Activated CD8-positive, alpha-beta memory T cell treated with anti-CD3 and anti-CD28 coated beads, Interleukin-2, amount 10 ng/mL, durations not matched to agents 7 days and 5 days (primary cell): ENCODE measurements at places on chromosomes 13 and 19. TPM values are rescaled to one million over a fixed set of nuclear protein-coding genes. Genes with fewer than 3 reads are reported as not detected.
A peak's percentile ranks its signal among the peaks of the same experiment; 100 is the strongest.

DNA sequence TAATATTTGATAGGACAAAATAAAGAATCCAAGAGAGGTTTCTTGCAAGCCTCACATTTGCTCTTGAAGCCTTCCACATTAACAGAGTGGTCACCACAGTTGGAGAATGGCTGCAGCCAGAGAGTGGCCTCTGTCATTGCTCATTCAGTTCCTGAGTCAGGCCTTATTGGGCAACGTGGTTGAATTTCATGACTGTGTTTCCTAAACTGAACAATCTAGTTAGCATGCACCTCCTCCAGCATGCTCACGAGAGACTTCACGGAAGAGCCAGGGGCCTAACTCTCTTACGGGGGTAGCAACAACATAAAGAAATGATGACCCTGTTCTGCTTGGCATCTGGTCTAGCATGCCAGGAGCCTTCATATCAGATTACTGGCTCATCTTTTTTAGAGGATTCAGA lies 9.6 kb upstream of the UBL3 start:
- peaks cover 11% of the 10 kb centered on the region for H3K4me1 ChIP-seq
- H3K36me3 ChIP-seq: peaks cover 1% of the 10 kb centered on the region
- H3K4me3 ChIP-seq: no peak overlapping the region
- DNase-seq: no peak

GRCh38 chr19:9671655-9672054 lies 3.2 kb downstream of the ZNF562 start:
- H3K4me3 ChIP-seq: no peak overlapping the region
- H3K36me3 ChIP-seq: peaks cover 85% of the 10 kb centered on the region
- peaks cover 29% of the 10 kb centered on the region for H3K4me1 ChIP-seq
- DNase-seq: no peak
- no peak overlapping the region for H3K27ac ChIP-seq

- peak; percentile 3 for DNase-seq
- H3K4me3 ChIP-seq: no peak overlapping the region
- no peaks in the 10 kb centered on the region for H3K4me1 ChIP-seq
- H3K36me3 ChIP-seq: no peaks in the 10 kb centered on the region
Measured at GRCh38 chr13:111872475-111873150, 194.3 kb upstream of the SOX1 start.

The KLK12 gene
- not detected for total RNA-seq

DNA sequence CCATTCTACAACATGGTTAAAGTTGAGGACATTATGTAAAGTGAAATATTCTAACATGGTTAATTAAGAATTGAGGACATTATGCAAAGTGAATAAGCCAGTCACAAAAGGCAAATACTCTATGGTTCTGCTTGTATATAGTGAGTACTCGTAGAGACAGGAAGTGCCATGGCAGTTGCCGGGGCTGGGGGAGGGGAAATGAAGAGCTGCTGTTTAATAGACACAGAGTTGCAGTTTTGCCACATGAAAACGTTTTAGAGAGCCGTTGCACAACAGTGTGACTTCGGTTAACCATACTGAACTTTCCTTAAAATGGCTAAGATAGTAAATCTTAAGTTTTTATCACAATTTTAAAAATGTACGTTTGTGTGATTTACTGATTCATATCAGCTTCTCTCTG lies 176.9 kb downstream of the SHISA2 start:
- DNase-seq: peak; percentile 69
- peaks cover 2% of the 10 kb centered on the region for H3K27me3 ChIP-seq
- no peak overlapping the region for H3K4me3 ChIP-seq

The COX7A1 gene
- not detected for total RNA-seq

The TUBA3C gene
- total RNA-seq: not detected

The FAM216B gene
- not detected for total RNA-seq

The UBE2L5 gene
- total RNA-seq: not detected

DNA sequence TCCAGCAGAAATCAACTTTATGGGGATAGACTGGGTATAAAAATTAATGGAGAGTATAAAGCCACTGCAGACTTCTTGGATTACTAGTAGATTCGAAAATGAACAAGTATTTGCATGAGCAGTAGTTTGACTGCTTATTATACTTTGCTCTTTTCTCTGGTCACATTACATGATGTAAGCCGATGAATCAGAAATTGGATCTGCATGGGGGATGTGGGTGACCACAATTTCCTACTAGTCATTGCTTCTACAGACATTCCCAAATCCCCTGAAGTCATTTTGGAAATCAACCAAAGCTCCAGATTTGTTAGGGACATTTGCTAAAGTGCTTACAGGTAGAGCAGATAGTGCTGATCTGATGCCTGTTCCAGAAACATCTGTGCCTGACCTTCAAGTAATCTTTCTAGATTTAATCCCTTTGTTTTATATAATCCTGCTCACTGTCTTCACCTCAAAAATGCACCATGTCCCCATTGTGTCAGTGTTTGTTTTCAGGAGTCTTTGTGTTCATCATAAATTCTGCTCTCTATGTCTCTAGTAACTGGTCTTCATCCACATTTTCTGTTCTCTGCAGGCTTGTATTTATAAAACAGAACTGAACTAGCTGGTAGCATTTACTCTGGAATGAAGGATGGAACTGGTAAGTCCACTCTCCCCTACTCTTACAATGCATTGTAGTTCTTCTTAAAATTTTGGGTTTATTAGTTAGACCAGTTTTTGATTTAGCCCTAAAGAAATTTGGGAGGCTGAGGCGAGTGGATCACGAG lies 201.5 kb upstream of the CSNK1A1L start:
- H3K4me3 ChIP-seq: no peak overlapping the region
- H3K4me1 ChIP-seq: no peaks in the 10 kb centered on the region
- no peaks in the 10 kb centered on the region for H3K36me3 ChIP-seq

The LILRB3 gene
- total RNA-seq: not detected

DNA sequence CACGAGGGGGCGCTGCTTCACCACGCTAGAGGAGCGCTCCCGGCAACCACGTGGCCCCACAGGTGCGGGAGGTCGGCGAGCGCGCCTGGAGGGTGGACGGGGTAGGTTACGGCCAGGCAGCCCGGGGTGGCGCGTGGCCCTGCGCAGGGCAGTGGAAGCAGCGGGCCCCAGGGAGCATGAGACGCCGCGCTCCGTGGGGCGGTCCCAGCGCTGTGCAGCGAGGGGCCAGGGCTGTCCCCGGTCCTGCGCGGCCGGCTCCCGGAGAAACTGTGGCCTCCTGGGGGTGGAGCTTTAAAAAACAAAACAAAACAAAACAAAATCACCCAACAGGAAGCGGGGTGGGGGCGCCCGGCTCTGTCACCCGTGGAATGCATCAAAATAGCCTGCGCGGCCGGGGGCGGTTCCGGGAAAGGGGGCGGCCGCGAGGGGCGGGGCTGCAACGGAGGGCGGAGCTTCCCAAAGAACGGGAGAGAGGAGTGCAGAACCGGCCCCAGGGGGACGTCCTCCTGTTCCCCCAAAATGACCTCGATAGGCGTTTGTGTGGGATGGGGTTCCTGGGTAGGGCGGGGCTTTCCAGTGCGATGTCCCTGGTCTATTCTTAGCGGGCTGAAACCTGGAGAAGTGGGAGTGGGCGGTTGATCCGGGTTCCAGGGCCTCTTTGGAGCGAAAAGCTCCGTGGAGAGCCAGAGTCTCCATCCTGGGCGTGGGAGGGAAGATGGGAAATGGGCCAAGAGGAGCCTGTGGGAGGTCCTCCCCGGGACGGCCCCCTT lies 27.3 kb downstream of the NUMBL start:
- peaks cover 22% of the 10 kb centered on the region for H3K4me1 ChIP-seq
- no peaks in the 10 kb centered on the region for H3K27me3 ChIP-seq
- DNase-seq: peak; percentile 92
- peaks cover under 1% of the 10 kb centered on the region for H3K36me3 ChIP-seq

The LACC1 gene
- 3.2 TPM for total RNA-seq

GRCh38 chr19:41478171-41478570 lies 35.2 kb downstream of the ERICH4 start:
- H3K4me1 ChIP-seq: no peaks in the 10 kb centered on the region
- H3K27ac ChIP-seq: no peak overlapping the region
- peaks cover 56% of the 10 kb centered on the region for H3K27me3 ChIP-seq
- no peak overlapping the region for H3K4me3 ChIP-seq
- DNase-seq: no peak
- no peaks in the 10 kb centered on the region for H3K36me3 ChIP-seq

GRCh38 chr19:45180936-45181335 lies 2.4 kb downstream of the BLOC1S3 start:
- no peak for DNase-seq
- peak overlapping the region; percentile 37 for H3K4me3 ChIP-seq
- peaks cover 8% of the 10 kb centered on the region for H3K36me3 ChIP-seq
- peak overlapping the region; percentile 13 for H3K27ac ChIP-seq
- peaks cover 27% of the 10 kb centered on the region for H3K4me1 ChIP-seq

GRCh38 chr13:51276636-51277035 lies 54.4 kb downstream of the FAM124A start:
- peaks cover 5% of the 10 kb centered on the region for H3K4me1 ChIP-seq
- no peak overlapping the region for H3K4me3 ChIP-seq
- H3K36me3 ChIP-seq: no peaks in the 10 kb centered on the region

The CAPNS1 gene
- 479 TPM for total RNA-seq

GRCh38 chr13:39897636-39898035 lies 242.2 kb downstream of the COG6 start:
- no peak overlapping the region for H3K27ac ChIP-seq
- H3K27me3 ChIP-seq: peaks cover 9% of the 10 kb centered on the region
- H3K4me1 ChIP-seq: peaks cover 7% of the 10 kb centered on the region
- H3K36me3 ChIP-seq: no peaks in the 10 kb centered on the region
